ENCODE measurements at places on chromosomes 13 and 19.
A peak's percentile ranks its signal among the peaks of the same experiment; 100 is the strongest.

GRCh38 chr13:31204592-31204991 is 4.8 kb downstream of the B3GLCT start:
- no peak for DNase-seq

GRCh38 chr13:39501702-39502324 is 101.2 kb downstream of the LHFPL6 start:
- no peak for DNase-seq

DNA sequence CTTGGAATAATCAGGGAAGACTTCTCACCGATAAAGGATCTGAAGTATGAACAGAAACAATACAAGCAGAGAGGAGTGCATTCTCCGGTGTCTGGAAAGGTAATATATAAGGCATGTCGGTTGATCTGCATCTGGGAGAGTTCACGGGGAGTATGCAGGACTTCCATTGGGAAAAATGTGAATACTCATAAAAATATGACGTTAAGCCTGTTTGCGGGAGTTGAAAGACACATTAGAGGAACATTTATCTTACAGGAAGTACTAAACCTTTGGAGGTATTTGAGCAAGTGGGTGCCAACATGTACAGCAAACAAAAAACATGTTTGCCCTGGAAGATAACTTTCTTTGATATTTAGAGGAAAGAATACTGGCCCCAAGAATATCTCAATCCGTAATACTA is 286.8 kb downstream of the SLITRK6 start:
- DNase-seq, result no peak

- DNase-seq, result no peak
These were observed 41.6 kb downstream of the IFT88 start for GRCh38 chr13:20608438-20609020.

DNA sequence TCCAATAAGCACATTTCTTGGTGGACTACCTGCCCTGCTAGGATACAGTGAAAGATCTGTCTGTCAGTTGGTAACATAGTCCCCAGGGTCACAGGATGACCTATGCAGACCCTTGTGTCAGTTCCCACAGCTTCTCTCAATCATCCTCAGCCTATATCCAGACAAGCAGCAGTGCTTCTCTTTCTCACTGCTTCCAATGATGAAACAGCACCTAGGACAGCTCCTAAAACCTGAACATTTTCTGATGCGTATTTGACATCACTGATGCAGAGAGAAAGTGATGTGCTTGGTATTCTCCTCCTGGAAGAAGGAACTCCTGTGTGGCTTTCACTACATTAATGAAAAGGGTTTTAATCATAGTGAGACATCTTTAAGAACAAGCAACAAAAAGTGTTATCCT is 43.7 kb downstream of the ZNF557 start:
- DNase-seq, result no peak

- no peak for DNase-seq
These were observed 17.9 kb upstream of the ATP8B3 start for GRCh38 chr19:1829958-1830357.

GRCh38 chr19:7926727-7927604 is 1.0 kb upstream of the CTXN1 start:
- no peak for DNase-seq

GRCh38 chr19:39158646-39159260 is 33.2 kb downstream of the PAK4 start:
- no peak for DNase-seq

- no peak for DNase-seq
These were observed 30.5 kb downstream of the ZSWIM4 start for GRCh38 chr19:13825489-13826441.

- DNase-seq, result no peak
These were observed 44.5 kb downstream of the RUBCNL start for GRCh38 chr13:46342538-46342937.

GRCh38 chr13:94352057-94352456 is 127.4 kb downstream of the DCT start:
- no peak for DNase-seq

DNA sequence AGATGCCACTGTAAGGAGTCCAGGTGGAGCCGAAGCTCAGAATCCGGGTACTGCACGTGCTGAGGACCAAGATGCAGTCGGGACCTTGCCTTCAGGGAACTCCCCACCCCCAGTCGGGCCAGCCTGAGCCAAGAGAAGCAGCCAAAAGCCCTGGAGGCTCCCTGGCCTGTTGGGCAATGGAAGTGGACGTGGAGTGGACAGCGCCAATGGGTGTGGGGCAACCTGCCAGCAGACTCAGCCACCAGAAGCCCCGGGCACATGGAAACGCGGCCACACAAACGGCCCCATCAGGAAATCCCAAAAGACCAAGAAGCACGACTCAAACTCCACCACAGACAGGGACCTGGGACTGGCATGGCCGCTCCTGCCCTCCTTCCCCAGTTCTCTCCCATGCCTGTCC is 30.0 kb upstream of the KCTD15 start:
- no peak for DNase-seq

GRCh38 chr13:80548915-80549314 is 208.0 kb upstream of the SPRY2 start:
- DNase-seq, result no peak

DNA sequence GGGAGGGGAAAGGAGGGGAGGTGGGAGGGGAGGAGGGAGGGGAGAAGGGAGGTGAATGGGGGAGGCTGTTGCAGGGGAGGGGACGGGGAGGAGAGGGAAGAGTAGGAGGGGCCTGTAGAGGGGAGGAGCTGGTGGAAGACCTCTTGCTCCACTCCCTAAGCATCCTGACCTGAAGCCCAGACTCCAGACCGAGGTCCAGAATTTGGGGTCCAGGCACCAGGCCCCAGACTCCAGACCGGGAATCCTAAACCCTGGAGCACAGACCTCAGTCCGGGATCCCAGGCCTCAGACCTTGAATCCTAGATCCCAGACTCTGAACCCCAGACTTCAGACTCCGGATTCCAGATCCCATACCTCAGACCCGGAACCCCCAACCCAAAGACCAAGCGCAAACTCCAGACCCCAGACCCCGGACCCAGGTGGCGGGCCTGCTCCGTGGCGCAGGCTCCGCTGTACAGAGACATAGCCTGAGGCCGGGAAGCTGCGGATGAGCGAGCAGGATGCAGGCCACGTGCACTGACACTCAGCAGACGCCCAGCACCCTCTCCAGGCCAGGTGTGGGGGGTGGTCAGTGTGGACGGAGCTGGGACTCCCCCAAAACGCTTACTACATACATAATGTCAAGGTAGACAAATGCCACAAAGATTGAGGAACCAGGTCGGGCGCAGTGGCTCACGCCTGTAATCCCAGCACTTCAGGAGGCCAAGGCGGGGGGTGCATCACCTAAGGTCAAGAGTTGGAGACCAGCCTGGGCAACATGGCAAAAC is 710 bp upstream of the BTBD2 start:
- peak; percentile 79 for DNase-seq
